Astrocyte of the hippocampus (primary cell): ENCODE measurements at places on chromosomes 13 and 19.

- peak; percentile 11 for DNase-seq
These were observed 1422.1 kb downstream of the PCDH9 start for GRCh38 chr13:65808061-65808460.

DNA sequence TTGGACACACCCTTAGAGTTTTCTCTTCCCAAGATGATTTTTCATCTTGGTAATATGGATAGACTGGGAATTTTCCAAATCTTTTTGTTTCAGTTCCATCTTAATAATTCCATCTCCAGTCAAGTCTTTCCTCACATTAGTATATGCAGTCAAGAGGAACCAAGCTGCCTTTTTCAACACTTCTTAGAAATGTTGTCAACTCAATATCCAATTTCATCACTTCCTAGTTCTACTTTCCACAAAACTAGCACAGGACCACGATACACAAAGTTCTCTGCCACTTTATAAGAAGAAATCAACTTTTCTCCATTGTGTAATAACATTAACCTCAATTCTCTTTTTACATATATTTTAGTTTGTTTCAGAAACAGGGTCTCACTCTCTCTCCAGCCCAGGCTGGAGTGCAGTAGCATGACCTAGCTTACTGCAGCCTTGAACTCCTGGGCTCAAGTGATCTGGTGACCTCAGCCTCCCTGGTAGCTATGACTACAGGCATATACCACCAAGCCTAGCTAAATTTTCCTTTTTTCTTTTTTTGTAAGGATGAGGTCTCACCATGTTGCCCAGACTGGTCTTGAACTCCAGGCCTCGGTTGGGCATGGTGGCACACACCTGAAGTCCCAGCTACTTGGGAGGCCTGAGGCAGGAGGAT is 15.5 kb downstream of the ZNF443 start:
- no peak for DNase-seq

DNA sequence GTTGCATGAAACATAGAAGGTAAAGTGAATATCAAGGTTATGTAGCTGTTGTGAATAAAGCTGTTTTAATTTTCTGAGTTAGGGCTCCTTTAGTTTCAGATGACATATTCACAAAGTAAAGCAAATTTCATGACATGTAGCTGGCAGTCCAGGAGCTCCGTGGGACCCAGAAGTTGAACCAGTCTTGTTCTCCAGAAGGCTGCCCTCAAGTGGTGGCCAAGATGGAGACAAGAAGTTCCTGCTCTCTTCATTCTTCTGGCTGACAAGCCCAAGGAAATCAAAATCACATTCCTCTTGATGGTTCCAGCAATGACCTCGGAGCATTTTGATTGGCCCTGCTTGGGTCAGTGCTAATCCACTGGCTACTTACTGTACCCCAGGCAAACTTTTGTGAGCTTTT is 128.7 kb downstream of the LIG4 start:
- DNase-seq = peak; percentile 6

- no peak for DNase-seq
These were observed 15.3 kb downstream of the FPR3 start for GRCh38 chr19:51810223-51810622.

- no peak for DNase-seq
These were observed 32.1 kb downstream of the PPP2R1A start for GRCh38 chr19:52221831-52222375.

DNA sequence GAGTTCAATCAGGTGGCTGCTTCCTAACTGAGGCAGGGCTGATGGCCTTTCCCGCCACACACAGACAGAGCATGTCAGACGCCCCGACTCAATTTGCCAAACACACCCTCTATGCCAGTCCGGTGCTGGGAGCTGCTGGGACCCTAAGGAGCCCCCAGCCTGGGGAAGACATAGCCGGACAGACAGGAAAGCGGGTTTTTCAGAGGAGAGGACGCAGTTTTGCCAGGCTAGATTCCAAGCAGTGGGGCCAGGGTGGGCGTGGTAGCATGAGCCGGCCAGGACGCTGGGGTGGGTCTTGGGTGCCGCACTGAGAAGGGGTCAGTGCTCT is 19.8 kb downstream of the MAST3 start:
- no peak for DNase-seq

DNA sequence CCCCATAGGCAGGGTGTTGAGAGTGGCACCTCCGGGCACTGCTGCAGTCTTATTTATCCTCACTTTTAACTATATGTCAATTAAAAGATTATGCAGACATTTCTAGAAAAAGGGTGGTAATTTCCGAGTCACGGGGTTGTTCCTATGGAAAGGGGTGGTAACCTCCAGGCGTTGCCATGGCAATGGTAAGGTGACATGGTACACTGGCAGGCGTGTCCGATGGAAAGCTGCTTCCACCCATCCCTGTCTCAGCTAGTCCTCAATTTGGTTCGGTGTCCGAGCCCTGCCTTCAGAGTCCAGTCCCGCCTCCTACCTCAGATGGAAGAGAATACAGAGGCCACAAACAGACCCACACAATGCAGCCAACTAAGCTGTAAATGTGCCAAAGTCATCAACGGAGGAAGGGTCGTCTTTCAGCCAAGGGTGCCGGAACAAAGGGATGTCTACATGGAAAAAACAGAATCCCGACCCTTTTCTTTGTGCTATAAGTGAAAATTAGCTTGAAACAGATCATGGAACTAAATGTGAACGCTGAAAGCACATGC is 72.6 kb upstream of the C13orf46 start:
- DNase-seq = no peak

DNA sequence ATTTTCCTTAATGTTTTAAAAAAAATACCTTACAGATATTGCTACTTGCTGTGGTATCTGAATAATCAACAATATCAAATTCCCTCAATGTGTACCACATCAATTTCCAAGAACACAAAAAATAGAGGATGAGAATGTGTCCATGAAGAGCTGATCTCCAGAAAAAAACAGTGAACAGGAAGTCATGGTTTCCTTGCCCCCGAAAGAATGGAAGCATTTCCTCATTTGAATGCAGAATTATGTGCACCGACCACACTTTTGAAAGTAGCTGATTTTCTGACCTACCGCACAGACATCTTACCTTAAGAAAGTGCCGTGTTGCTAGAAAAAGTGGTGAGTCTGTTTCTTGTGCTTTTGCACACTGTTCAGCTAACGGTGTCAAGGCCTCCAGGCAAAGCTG is 13.4 kb upstream of the EEF1AKMT1 start:
- no peak for DNase-seq

DNA sequence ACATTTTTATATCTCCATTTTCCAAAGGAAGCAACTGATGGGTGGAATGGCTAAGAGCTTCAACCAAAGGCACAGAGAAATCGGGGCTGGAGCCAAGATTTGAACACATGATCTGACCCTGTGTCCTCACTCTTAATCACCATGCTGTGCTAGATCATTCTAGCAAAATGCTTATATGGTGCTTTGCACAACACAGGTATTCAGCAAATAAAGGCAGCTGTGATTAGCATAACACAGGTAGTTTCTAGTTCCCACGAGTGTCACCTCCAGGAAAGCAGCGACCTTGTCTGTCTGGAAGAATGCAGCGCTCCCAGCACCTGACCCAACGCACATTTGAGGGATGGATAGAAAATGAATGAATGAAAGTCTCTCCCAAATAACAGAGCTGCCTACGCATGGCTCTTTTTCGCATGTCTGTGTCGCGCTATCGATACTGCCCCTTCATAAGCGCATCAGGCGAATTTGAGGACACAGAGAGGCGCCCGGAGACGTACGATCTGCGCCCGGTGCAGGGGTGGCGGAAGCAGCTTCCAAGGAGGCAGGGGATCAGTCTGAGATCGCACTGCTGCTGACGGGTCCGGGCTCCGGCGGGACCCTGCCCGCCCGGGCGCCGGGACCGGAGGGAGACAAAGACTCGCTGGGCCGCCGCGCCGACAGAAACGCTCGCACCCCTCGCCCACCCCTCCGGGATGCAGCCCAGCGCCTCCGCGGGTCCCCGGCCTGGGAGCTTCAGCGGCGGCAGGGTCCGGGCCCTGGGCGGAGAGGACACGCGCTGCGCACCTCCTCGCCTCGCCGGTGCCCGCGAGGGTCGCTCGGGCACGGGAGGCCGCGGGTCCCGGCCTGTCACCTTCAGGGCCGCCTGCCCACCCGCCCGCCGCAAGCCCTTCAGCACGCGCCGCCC is 609 bp downstream of the EPS15L1 start:
- peak; percentile 55 for DNase-seq

GRCh38 chr19:58033741-58034476 is at the start of gene ZSCAN1:
ZSCAN1 (plus strand) TSS chr19:58034025; CDS start chr19:58037837, 3,812 bp downstream.
- DNase-seq = peak; percentile 96
